ENCODE measurements at places on chromosomes 16 and 17. TPM values are rescaled to one million over a fixed set of nuclear protein-coding genes. Genes with fewer than 3 reads are reported as not detected.

- DNase-seq = no peak
Observed at GRCh38 chr16:4090351-4090851, 25.8 kb downstream of the ADCY9 start.

DNA sequence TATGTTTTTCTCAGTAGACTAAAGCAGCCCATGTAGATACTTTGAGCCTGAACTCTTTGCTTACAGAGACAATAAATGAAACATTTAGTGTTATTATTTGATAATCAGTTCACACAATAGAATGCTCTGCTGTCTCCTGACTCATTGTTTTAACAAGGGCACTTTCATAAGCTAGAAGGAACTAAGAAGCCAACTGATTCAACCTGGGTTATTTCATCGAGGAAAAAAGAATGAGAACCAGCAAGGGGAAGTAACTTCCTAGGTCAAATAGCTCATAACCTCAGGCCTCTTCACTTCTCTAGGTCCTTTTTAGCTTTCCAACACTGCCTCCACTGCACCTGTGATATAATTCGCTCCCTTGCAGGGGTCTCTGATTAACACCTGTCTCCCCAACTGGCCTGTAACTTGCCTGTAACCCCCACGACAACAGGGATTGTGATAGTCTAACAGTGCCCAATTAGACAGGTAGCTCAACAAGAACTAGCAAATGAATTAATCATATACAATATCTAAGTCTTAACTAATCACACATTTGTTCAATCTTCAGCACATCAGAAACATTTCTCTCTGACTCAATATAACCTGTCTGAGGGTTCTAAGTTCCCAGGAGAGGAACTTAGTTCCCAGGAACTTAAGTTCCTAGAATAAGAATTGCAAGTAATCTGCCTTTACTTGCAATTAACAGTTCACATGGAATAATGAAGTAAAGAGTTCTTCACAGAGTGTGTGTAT is 34.8 kb downstream of the RFFL start:
- no peak for DNase-seq

GRCh38 chr17:20852990-20853370 is 189.8 kb downstream of the USP22 start:
- DNase-seq = no peak

- no peak for DNase-seq
Observed at GRCh38 chr16:56912746-56913708, 18.9 kb upstream of the HERPUD1 start.

Gene MSLN
- total RNA-seq = 0.83 TPM

DNA sequence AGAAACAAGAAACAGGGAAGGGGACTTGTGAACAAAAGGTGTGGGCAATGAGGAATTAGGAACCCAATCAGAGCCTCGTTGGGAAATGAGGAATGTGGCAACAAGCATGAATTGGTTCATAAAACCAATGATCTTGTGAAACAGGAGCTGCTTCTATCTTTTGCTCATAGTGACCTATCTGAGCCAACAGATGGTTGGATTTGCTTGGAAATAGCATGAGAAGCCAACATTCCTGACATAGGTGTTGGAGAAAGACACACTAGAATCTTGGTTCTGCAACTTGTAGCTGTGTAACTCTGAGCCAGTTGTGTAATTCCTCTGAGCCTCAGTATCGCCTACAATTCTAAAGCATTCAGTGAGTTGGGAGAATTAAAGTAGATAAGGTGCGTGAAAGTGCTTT is 251.9 kb upstream of the AXIN2 start:
- DNase-seq = no peak

GRCh38 chr16:76882105-76882504 is 308.9 kb upstream of the MON1B start:
- DNase-seq = no peak

DNA sequence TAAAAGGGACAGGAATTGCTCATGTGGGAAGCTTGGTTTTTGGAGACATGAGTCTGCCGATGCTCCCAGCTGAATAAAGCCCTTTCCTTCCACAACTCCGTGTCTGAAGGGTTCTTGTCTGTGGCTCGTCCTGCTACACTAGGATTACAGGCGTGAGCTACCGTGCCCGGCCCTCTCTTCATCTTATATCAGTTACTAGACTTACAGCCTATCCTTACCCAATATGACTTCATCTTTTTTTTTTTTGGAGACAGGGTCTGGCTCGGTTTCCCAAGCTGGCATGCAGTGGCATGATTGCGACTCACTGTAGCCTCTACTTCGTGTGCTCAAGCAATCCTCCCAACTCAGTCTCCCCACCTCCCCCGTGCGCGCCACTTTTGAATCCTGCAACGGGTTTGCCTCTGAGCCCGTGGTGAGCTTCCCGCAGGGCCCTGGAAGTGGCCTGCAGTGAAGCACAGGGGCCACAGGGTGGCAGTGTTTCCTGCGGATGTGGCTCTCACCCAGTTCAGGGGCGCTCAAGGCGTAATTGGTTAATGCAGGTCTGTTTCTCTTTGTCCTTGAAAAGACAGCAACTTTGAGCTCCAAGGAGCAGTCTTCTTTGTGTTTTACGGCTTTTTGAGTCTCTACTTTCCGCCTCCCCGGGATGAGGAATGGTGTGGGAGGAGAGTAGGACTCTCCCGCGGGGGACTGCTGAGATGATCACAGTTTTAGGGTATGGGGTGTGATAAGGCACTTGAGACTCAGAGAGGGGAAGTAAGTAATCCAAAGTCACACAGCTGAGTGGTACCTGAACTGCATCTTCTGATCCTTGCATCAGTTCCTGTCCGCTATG is 22.7 kb upstream of the GPRC5B start:
- DNase-seq = peak; percentile 91

DNA sequence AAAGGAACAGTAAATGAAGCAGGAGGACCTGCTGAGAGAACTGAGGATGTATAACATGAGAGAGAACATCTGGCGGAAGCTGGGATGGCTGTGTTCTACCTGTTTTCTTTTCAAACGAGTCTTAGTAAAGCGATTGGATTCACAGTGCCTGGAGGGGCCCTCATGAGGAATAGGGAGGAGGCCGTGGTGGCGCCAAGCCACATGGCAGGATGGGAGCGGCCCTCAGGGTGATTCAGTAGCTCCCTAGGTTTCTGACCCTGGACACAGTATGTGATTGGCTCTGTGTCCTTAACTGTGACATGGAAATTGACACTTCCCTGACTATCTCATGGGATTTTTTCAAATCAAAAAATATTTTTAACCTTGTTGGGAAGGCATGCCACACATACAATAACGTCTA is 32.1 kb downstream of the USP43 start:
- DNase-seq = no peak

DNA sequence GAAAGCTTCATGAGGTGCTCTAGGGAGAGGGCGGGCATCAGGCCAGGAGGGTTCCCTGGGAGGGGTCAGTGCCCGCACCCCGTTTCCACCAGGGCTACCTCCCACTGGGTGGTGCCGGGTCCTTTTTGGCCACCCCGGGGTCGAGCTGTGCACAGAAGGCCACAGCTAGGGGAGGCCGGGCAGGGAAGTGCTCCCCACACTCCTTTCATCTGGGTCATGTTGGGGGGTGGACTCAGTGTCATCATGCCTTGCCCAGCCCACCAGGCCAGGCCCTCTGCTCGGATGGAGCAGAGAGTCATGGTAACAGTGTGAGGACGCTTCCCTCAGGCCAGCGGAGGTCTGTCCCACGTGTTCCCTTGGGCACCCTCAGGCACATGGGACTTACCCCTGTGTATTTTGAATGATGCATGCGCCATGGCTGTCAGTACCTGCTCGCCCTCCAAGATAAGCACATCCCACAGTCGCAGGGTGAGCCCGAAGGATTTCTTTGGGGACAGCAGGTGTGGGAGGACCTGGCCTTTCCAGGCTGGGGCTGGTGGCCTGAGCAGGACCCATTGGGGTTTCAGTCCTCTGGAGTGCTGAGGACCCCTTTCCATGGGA is 46.4 kb downstream of the TNFRSF13B start:
- no peak for DNase-seq

Gene DNASE1L2
- total RNA-seq = 2.6 TPM

DNA sequence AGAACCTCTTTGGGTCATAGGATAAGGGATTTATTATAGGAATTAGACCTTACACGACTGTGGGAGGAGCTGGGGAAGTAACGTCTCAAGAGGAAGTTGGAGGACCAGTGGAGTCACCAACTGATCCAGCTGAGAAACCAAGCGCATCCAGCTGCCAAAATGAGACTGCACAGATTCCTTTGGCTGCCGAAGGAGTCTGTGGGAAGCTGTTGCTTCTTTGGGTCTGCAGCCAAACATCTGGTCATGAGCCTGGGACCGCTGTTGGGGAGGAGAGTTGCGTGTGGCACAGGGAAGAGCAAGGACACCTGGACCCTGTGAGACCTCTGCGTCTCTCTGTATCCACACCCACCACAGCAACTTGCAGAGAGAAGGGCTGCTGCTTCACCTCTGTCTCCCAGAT is 2.4 kb upstream of the NACA2 start:
- no peak for DNase-seq

DNA sequence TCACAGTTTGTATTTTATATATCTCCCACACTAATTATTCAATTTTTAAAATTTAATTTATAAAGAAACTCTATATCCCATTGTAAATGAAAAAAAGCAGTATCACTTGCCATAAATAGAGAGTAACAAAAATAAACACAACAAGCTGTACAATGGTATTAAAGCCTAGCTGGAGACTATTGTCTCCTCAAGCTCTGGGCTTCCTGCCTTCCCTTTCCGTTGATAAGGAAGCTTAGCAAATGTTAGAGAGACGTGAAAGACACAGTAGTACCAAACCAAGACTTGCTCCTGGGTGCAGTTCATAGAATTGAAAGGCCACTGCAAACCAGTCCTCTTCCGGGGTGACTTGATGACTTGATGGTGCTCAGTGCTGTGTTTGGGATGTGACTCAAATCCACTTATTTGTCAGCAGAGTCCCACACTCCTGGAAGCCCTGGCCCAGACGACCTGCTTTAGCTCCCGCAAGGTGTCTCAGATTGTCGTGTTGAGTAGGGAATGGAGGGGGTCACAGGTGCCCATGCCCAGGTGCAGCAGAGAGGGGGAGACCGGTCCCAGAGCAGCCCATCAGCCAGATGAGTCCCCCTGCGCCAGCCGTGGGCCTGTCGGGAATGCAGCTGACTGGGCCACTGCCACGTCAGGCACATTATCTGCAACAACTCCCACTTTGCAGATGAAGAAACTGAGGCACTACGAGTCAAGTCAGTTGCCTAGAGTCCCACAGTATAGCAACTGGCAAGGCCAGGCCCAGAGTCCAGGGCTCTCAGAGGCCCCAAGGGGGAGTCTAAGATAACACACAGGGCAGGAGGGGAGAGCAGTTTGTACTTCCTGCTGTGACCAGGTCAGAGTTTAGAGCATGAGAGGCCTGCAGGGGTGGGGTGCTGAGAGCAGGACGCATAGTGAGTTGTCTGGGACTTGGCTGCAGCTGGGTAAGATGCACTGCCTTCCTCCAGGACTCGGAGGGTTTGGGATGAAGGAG is 40.5 kb downstream of the PSME3IP1 start:
- DNase-seq = no peak

Data from spinal cord (tissue), 10 donors.